ENCODE measurements at places on chromosomes 6 and 20. TPM values are rescaled to one million over a fixed set of nuclear protein-coding genes. Genes with fewer than 3 reads are reported as not detected.
A peak's percentile ranks its signal among the peaks of the same experiment; 100 is the strongest.

GRCh38 chr6:43367245-43367984 is 2.0 kb downstream of the ZNF318 start:
- no peak for DNase-seq

GRCh38 chr6:114339706-114340105 is 3.1 kb downstream of the HS3ST5 start:
- DNase-seq = peak; percentile 2

DNA sequence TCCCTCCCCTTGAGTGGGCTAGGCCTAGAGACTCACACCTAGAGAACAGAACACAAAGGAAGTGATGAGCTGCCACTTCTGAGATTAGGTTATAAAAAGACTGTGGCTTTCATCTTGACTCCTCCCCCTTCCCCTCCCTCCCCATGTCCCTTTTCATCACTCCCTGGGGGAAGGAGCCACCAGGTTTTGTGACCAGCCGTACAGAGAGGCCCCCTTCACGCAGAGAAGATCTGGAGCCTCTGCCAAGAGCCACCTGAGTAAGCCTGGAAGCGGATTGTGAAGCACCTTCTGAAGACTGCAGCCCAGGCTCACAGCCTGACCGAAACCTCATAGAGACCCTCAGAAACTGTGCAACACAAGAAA is 118.4 kb upstream of the NXT1 start:
- no peak for DNase-seq

- DNase-seq = peak; percentile 82
Observed at GRCh38 chr20:51563486-51564332, 21.2 kb upstream of the NFATC2 start.

- DNase-seq = no peak
Observed at GRCh38 chr6:125144822-125145221, 8.8 kb upstream of the TPD52L1 start.

GRCh38 chr6:10369896-10370295 is 45.0 kb downstream of the TFAP2A start:
- peak; percentile 4 for DNase-seq

DNA sequence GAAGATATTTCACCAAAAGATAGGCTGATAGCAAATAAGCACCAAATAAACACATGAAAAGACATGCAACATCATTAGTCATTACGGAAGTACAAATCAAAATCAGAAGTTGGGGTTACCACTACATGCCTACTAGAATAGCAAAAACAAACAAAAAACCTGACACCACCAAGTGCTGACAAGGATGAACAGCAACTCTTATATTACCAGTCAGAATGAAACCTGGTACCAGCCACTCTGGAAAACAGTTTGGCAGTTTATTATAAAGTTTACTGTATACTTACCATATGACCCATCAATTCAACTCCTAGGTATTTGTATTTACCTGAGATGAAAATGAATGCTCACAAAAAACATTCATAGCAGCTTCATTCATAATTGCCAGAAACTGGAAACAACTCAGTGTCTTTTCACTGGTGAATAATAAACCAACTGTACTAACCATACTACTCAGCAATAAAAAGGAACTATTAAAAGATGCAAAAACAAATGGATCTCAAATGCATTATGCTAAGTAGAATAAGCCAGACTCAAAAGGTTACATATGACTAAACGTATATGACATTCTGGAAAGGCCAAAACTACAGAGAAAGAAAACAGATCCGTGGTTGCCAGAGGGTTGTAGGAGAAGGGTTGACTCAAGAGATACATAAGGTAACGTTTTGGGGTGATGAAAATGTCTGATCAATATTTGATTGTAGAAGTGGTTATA is 33.0 kb downstream of the NUP153 start:
- no peak for DNase-seq

GRCh38 chr6:37257320-37257633 is 295 bp upstream of the TBC1D22B start:
- DNase-seq = no peak

GRCh38 chr20:19497064-19497463 is 261.0 kb upstream of the RIN2 start:
- DNase-seq = no peak

- no peak for DNase-seq
Observed at GRCh38 chr6:13066050-13066449, 262.3 kb downstream of the TBC1D7 start.

DNA sequence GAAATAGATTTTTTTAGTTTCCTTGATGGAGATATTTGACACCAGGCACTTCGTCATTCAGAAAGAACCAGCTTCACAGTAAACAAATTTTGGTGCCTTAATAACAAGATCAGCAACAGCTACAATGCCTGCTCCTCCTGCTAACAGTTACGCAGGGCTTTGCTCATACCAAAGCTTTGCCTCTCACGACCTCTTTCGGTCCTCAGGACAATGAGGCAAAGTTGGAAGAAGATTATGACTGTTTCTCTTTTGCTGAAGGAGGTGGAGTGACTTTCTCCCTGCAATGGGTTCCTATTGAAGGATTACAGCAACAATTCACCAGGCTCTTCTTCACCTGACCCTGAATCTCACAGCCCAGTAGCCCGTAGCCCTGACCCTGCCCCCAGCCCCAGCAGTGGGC is 440.1 kb downstream of the PREX1 start:
- no peak for DNase-seq

- DNase-seq = no peak
Observed at GRCh38 chr6:43444582-43444981, 10.8 kb downstream of the DLK2 start.

DNA sequence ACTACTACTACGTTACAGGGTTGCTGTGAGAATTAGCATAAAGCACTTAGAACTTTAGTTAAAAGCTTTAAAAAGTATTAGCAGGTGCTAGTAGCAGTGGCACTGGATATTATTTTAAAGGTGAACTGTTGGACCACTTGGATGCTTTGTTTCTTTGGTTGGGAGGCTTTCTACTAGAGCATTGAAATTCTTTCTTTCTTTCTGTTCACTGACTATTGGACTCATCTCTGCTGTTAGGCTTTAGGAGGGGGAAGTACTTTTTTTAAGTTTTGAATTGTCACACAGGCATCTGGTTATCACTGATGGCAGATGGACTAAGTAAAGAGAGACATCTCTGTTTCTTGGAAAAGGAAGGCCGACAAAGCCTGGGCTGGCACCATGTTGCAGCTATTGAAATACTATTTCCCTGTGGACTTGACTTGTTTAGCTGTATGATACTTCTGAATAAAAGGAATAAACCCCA is 4.8 kb downstream of the TBPL1 start:
- DNase-seq = no peak

GRCh38 chr20:12593342-12593873 is 415.4 kb upstream of the SPTLC3 start:
- no peak for DNase-seq

DNA sequence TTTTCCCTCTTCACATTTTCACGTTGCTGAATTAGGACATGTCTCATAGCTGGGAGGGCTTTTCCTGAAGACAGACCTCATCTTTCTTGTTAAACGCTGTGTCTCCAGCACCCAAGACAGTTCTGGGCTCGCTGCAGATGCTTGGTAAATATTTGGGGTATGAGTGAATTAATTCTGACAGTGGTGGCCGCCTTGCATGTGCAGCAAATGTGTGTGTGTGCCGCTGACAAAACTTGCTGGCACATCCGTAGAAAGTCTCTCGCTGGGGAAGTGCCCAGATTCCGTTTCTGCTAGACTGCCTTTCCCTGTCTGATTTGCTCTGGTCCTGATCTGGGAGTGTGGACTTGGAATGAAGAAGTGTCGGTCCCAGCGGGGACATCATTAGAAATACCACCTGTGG is 48.2 kb upstream of the ZNFX1 start:
- no peak for DNase-seq

GRCh38 chr6:80165819-80166218 is 59.3 kb downstream of the BCKDHB start:
- no peak for DNase-seq

DNA sequence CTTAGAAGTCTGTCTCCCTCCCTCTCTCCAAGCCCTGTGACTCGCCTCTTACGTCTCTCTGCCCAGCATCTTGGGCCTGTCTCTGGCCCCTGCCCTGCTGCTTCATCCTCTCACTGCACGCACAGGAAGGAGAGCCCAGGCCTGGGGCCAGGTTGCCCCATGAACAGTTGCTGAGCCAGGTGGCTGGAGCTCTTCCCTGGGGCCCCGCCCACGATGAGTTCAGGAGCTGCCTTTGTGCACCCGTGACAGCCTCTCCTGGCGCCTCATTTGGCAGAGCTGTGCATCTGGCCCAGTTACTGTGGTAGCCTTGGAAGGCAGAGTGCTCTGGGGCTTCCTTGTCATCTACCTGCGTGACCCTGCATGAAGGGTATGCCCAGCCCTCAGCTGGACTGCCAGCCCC is 44.5 kb downstream of the SLC52A3 start:
- DNase-seq = no peak

GRCh38 chr20:17843246-17844132 is 125.1 kb downstream of the SNX5 start:
- DNase-seq = peak; percentile 94

DNA sequence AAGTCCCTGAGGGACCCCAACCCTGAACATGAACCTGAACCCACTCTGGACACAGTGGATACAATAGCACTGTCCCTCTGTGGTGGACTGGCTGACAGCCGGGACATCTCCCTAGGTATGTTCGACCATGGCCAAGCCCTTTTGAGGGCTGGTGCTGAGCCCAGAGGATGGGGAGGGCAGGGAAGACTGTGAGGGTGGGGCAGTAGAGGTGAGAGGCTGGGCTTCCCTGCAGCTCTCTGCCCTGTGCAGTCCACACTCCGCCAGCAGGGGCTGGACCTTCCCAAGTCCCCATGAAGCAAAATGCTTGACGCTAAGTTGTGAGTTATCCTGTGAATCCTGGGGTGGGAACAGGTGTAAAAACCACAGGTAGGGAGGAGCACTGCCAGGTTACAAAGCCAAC is 11.5 kb downstream of the LPIN3 start:
- no peak for DNase-seq

DNA sequence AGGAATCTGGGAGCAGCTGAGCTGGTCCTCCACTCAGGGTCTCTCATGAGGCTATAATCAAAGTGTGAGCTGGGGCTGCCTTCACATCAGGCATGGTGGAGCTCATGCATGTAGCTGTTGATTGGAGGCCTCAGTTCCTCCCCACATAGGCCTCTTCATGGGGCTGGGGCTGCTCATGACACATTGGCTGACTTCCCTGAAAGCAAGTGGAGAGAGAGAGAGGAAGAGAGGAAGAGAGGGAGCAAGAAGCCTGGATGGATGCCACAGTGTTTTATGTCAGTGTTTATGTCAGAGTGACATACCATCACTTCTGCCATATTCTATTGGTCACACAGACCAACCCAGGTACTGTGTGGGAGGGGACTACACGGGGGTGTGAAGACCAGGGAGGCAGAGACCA is 43.8 kb downstream of the EYA2 start:
- DNase-seq = no peak

DNA sequence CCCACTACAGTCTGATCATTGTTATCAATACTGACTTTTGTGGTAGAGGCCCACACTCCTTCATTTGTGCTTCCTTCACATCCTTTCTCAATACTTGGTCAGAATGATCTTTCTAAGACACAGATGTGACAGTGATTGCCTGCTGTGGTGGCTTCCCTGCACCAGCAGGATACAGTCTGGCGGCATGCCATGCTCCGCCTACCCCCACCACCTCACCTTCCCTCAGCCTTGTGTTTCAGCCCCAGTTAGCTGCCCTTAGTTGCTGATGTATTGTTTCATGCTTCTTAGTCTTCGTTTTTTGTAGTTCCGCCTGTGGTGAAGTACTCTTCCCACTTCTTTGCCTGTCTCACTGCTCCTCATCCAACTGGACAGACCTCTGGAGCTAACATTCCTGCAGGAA is 10.9 kb downstream of the LRRC1 start:
- DNase-seq = no peak

DNA sequence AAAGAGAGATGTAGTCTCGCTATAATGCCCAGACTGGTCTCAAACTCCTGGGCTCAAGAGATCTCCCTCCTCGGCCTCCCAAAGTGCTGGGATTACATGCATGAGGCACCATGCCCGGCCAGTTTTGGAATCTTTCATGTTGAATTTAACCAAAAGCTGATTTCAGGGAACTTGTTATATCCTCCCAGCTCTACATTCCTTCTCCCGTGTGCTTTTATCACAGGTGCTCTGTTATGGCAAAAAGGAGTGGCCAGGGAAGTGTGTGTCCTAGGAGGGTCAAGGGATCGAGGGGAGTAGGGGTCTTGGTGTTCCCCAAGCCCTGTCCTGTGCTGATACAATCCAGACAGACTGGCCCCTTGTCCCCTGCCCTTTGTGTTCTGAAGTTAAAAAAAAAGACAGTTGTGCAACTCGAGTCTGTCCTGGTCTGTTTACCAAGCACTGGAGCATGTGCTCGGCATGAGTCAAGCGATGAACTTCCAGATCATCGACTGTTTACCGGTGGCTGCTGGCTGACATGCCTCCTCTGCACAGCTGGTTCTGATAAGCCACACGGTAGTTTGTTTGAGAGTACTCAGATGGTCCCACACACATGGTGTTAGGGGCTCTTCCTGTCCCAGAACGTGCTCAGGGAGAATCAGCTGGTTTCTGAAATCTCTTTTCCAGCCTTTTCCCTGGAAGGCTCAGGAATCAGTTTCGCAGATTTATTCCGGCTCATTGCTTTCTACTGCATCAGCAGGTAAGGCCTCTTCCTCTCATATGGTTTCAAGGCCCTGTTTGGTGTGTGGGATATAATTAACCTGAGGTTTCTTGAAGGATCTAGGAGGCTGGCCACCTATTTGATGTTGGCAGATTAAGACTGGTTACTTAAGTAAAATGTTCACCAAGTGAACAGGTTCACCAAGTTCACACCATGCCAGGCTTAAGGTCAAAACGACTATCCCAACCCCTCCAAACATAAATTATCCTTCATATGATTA is 52.6 kb upstream of the NAA20 start:
- peak; percentile 99 for DNase-seq

- no peak for DNase-seq
Observed at GRCh38 chr6:155213611-155214372, 50.0 kb upstream of the CLDN20 start.

Gene SNX5
- 88.6 TPM for total RNA-seq

Gene VSX1
- total RNA-seq = not detected

Gene GINS1
- 7.4 TPM for total RNA-seq

Gene REM1
- total RNA-seq = not detected

Gene SPTLC3
- 0.97 TPM for total RNA-seq

Gene C4A
- 6.0 TPM for total RNA-seq

Gene RFX6
- not detected for total RNA-seq

Gene MRAP2
- not detected for total RNA-seq

Gene PNPLA1
- not detected for total RNA-seq

Gene TRAPPC3L
- total RNA-seq = not detected

Gene PROKR2
- not detected for total RNA-seq

Gene SLC35D3
- total RNA-seq = not detected

Gene CTAGE9
- total RNA-seq = not detected
